ENCODE measurements at places on chromosomes 4 and X.

DNA sequence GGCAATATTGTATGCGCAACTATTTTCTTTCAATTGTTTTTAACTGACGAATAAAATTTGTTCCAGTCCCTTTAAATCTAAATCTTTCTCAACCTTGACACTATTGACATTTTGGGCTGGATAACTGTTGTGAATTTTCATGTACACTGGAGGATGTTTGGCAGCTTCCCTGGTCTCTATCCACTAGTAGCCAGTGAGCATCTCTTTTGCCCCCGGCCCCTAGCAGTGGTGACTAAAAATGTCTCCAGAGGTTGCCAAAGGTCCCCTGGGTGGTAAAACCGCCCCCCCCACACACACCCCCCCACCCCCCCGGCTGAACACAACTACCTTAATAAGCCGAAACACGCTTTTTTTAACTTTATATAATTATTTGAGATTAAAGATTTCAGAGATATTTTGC, 514 bp downstream of the FANCB start:
- no peak for DNase-seq

DNA sequence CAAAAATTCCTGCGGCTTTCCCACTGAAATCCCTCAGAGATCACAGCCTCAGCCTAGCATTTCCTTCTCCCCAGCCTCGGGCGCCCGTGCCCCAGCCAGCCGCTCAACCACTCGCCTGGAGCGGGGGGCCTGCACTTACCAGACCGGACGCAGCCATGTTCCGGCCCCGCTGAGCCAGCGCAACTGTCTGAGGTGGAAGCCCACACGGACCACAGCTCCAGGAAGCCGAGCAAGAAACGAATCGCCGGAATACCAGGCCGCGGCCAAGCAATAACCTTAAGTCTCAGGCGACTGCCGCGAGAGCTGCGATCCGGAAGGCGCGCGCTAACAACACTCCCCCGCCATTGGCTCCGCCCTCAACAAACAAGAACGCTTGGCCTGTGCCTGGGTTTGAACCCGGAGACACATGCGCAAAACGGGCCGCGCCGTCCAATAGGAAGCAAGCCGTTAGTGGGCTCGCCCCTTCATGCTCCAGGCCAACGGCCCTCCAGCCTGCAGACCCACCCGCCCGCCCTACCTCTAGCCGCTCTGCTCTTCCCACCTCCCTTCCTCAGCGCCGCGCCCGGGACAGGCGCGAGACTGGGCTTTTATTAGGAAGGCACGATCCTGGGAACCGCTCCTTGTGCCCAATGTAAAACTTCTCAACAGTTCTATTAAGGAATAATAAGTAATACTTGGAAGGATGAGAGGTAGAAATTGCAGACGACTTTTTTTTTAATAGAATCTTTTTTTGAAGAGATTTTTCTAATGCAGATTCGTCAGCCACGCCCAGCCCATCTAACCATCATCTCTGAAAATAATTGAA, at the start of gene CENPC:
CENPC (minus strand) TSS at position 305 of the 805 bp plus-strand sequence; CDS start at position 157, 148 bp downstream.
- peak; percentile 99 for DNase-seq

DNA sequence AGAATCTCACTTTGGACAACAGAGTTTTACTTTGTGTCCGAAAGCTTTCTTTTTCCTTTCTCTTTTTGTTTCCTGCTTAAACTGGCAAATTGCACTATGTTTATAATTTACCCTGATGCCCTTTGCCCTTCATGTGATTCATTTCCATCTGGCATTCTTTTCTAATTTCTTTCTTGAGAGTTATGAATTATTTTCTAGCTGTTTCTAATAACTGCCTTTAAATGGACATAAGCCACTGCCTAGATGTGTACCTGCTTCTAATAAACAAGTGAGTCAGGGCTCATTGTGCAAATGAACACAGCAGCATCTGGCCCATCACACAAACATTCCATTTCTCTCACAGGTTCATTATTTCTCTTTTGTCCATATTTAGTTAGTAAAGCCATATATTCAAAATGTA, 242.3 kb upstream of the GPRIN3 start:
- DNase-seq, result no peak

DNA sequence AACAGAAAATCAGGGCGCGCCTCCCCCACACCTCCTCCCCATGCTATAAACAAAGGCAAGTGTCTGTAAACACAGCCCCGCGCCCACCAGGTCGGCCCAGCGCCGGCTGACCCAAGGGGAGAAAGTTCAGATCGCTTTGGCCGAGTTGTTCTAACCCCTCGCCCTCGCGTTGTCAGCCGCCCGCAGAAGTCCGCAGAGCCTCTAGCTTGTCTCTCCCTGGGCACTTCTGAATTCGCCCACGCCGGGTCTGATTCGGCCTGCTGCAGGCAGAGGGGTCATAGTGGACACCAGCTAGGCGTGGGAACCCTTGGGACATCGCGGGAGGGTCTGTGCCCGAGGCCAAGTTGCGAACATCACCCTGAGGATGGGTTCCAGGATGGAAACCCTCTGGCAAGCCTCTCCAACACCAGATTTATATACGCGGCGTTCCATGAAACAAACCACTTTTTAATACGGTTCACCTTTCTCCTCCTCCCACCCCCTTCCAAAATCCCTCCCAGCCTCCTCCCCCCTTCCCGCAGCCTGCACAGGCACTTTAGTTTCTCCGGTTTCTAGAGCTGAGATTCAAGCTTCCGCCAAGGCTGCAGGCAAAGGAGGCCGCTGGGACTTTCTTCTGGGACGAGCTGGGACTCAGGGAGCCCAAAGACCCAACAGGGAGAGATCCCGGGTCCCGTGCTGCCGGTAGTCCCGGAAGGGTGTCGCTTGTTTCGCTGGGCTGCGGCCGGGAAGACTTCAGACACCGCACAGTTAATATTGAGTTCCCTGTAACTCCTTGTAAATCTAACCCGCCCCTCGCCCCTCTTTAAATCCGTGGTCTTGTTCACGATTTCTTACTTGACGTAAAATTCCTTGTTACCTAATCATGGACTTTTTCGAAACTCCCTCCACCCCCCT, 4.7 kb downstream of the HAND2 start:
- peak; percentile 56 for DNase-seq

DNA sequence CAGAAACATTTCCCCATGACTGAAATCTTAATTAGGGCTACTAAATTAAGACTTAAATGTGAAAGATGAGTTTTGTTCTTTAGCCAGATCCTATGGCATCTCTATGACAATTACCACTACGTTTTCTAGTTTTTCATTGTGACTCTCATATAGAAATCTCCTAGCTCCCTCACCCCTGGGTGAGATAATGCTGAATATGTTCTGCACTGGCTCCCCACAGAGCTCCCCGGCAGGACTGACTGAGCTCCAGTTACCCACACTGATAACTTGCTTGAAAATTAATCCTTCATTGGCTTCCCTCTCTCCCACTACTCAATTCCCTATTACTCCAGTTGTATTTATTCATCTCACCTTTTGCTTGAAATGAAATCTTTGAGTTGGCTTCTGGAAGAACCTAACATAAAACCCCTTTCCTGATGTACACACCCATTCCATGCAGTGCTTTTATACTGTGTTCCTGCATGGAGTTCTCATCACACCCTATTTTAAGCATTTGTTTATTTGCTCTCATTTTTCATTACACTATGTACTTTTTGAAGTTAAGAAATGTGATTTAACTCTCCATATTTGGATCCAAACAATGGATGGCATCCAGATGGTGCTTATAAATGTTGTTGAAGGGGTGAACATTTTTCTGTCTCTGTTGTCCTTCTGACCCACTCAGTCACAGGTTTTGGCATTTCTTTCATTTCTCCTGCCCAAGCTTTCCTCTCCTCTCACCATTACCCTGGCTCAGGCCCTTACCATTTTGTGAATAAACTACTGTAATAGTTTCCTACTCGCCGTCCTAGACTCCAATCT, 623.4 kb downstream of the SPRY1 start:
- DNase-seq, result no peak

- DNase-seq, result no peak
These were observed 257.8 kb downstream of the FBXW7 start for GRCh38 chr4:152278172-152278504.

GRCh38 chr4:87926554-87927098, 48.9 kb upstream of the SPP1 start:
- DNase-seq, result no peak

- no peak for DNase-seq
These were observed 654.2 kb downstream of the PCDH7 start for GRCh38 chr4:31374256-31374960.

DNA sequence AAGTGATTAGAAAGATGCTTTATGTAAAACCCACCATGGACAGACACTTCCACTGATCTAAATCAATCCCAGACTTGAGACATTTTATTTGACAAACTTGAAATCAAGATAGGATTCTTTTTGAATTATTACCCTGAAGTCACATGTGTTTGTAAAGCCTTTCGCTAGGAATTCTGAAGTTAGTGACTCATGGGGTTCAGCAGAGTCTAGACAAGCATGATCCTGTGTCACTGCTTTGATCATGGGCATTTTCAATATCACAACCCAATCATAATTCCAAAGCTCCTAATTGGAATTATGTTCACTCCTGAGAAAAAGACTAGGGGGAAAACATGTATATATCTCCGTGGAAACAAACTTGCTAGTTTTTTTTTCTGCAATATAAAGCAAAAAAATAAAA, 67.5 kb upstream of the BMP3 start:
- no peak for DNase-seq

DNA sequence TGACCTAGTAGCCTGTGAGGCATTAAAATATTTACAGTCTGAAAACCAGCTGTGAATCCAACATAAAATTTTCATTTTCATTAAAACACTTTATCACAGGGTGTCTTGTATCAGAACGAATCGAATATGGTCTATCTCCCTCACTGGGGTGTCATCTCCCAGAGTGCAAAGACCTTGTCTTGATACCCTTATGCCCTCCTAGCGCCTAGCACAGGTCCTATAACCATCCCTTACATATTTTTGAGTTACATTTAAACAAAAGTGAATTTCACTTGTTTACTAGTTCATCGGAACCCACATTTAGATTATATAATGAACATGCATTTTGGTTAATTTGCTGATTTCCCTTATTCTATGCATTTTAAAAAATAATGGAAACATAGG, 14.0 kb downstream of the DIPK2B start:
- DNase-seq, result no peak

- no peak for DNase-seq
These were observed 426 bp downstream of the PORCN start for GRCh38 chrX:48509245-48509590.

DNA sequence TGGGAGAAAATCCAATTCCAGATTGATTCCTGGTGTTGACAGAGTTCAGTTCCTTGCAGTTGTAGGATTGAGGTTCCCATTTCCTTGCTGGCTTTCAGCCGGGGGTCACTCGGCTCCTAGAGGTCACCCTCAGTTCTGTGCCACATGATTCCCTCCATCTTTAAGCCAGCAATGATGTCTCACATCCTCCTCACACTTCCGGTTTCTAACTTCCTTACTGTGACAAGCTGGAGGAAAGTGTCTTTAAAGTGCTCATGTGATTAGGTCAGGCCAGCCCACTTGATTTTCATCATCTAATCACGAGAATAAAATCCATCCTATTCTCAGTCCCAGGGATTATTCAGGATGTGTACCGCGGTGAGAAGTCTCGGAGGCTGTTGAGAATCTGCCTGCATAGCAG, 19.4 kb upstream of the SMIM31 start:
- DNase-seq, result no peak

- DNase-seq, result no peak
These were observed 113.4 kb upstream of the ATXN3L start for GRCh38 chrX:13433298-13433605.

DNA sequence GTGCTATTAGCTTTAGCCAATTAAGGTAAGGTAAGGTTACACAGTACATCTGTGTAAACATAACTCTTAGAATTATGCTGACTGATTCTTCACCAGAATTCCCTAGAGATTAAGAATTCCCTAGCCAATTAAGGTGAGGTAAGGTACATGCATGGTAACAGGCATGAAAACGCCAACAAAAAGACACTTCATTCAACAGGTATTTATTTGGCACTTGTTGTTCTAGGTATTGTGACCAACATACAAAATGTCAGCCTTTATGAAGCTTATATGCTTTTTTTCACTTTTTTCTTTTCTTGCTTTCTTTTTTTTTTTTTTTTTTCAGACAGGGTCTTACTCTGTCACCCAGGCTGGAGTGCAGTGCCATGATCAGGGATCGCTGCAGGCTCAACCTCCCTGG, 47.2 kb downstream of the EDNRA start:
- DNase-seq, result no peak

- no peak for DNase-seq
These were observed 304.9 kb downstream of the DHX15 start for GRCh38 chr4:24279469-24279868.

DNA sequence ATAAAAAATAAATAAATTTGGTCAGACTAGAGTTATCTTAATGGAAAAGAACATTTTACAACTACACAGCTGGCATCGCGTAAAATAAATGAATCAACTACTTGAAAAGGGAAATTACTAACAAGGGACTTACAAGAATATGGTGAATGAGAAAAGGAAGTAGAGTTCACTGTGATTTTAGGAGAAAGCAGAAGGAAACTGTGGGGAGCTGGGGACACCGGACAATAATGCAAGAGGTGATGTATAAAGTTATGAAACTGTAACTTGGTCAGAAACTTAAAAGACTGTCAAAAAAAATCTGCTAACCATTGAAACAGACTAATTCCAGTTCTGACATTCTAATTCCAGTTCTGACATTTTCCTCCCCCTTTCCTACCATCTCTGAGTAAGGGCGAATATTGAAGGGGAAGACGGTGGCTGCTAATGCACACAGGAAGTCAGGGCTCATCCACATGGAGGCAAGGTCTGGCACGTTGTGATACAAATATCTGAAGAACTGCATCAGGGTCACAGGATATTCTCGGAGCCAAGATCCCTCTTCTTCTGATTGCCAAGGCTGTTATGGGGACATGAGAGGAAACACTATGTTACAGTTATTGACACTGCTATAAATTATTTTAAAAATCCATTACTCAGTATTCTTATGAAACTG, 170.5 kb downstream of the CDS1 start:
- DNase-seq, result no peak

- DNase-seq, result no peak
These were observed 411.9 kb downstream of the TRIML1 start for GRCh38 chr4:188551156-188551555.

DNA sequence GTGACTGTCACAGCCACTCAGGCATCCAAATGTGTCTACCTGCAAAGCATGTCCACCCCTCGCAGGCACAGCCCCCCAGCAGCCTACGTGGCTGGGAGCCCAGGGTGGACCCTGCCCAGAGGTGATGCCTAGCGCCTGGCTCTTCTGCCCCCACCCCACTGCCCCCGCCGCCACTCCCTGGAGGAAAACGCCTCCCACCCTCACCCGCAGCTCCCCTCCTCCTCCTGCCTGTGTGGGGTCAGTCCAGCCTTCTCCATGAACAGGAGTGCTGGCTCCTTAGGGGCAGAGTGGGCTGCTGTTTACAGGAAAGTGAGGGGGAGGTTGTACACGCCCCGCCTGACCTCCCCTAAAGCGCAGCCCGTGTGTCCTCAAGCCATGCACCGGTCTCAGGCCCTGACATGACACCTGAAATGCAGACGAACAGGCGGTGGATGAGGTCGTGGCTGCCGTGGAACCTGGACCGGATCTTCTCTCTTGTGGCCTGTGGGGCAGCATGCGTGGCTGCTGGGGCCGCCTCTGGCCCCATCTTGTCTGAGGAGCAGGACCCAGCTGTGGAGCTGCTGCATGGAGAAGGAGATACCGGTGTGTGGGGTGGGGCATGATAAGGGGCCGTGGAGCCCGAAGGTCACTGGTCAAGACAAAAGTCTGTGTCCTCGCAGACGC, 11.9 kb upstream of the MXD4 start:
- no peak for DNase-seq

GRCh38 chr4:127832585-127832984, 48.1 kb upstream of the PLK4 start:
- no peak for DNase-seq

GRCh38 chrX:6131287-6131686, 97.4 kb downstream of the NLGN4X start:
- no peak for DNase-seq
